ENCODE measurements at places on chromosomes 12 and 14. TPM values are rescaled to one million over a fixed set of nuclear protein-coding genes. Genes with fewer than 3 reads are reported as not detected.

DNA sequence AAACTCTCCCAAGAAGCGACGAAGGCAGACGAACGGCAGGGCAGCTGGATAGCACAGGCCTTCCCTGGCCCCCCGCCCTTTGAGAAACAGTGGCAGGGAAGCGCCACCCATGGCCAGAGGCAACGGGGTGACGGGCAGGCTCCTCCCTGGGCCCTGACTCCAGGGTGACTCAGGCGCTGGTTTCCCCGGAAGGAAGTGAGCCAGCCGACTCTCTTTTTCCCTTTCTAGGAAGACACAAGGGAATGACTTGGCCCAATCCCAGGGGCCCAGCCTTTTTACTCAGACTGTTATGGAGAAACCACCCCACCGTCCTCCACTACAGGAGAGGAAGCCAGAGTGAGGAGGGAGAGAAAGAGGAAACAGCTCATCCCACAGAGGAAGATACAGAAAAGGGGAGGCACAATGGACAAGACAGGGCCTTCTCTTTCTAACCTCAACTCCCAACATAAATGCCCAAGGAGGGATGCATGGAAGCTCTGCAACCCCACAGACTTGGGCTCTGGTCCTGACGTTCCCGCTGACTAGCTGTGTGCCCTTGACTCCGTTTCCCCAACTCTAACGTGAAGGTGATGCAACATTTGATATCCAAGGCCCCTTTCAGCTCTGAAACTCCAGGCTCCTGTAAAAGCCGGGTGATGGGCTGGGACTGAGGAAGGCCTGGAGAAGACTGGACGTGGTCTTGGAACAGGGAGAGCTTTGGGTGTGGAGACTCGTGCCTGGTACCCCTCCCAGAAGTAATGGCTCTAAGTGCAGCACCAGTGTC lies 27.9 kb downstream of the ACTN1 start:
- DNase-seq = peak; percentile 97

Gene SYT1
- total RNA-seq = 43.3 TPM

DNA sequence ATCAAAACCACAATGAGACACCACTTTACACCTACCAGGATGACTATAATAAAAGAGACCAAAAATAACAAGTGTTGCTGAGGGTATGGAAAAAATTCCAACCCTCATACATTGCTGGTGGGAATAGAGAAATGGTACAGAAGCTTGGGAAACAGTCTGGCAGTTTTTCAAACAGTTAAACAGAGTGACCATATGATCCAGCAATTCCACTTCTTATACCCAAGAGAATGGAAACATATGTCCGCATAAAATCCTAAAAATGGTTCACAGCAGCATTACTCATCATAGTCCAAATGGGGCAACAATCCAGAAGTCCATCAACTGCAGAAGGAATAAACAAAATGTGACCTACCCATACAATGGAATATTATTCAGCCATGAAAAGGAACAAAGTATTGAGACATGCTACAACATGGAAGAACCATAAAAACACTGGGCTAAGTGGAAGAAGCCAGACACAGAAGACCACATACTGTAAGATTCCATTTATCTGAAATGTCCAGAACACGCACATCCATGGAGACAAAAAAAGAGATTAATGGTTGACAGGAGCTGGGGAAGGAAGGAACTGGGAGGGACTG lies 44.5 kb downstream of the CHGA start:
- peak; percentile 63 for DNase-seq

- peak; percentile 90 for DNase-seq
Measured at GRCh38 chr12:107514887-107515445, 170.6 kb upstream of the PWP1 start.

DNA sequence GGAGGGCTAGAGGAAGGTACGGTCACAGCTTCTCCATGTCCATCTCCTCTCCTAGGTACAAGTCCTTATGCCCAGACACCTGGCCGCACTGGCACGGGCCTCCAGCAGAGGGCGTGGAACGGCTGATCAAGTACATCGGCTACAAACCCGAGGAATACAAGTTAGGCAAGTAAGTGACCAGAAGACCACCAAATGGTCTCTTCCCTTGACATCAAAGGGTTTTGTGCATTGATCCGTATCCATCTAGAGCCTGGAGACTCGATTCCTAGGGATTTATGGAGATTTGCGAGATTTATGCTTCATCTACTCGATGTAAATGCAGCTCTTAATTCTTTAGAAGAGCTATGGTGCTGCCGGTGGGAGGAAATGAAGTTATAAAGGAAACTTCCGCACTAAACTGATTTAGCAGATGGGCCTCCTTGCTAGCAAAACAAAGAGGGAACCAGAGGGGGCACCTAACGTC lies 44.2 kb downstream of the KCTD10 start:
- DNase-seq = peak; percentile 83

GRCh38 chr14:68671909-68672308 lies 121.0 kb downstream of the ZFP36L1 start:
- DNase-seq = no peak

DNA sequence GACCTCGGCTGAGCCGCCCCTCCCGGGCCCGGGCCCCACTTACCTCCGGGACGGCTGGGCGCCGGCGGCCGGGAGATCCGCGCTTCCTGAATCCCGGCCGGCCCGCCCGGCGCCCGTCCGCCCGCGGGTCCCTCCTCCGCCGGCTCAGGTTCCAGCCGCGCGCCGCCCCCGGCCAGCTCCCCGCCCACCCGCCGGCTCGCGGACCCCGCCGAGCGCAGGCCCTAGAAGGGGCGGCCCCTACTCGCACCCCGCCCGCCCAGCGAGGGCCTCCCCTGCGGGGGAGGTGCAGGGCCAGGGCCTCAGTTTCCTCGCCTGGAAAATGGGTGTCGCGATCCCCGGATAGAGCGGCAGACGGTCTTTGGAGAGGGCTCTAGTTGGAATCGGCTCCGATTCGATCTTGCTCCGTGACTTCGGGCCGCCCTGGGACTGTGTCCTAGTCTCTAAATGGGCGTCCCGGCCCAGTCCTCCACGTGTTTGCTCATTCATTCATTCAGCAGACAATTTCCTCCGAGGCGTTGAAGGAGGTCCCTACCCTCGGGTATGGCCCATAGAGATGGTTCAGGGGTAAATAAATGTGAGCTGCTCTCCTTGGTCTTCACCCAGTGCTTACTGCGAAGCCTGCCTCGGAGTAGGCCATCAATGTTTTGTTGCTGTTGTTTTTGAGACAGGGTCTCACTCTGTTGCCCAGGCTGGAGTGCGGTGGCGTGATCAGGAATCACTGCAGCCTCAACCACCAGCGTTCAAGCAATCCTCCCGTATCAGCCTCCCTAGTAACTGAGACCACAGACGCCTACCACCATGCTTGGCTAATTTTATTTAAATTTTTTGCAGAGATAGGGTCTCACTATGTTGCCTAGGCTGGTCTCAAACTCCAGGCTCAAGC lies at the start of gene TRPV4:
Gene TRPV4, minus strand, starts transcription at position 92 of the 883 bp plus-strand sequence. CDS start 18,602 bp downstream, outside the sequence.
- DNase-seq = peak; percentile 25

DNA sequence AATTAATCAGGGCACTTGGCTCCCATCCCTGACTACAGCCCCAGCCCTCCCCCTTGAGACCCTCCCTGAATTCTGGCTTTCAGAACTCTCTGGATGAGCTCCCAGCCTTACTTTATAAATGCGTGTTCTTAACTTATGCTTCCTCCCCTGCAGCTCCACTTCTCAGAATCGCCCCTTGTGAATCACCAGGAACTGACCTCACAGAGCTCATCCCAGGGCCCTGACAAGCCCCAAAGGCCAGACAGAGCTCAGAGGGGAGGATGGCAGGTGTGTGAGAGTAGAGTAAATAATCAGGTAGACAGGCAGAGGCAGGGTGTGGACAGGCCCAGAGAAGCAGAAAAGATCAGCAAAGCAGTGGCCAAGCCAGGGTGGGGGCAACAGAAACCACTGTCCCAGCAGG lies 68.2 kb upstream of the FOXN3 start:
- DNase-seq = no peak

Gene BDKRB1
- not detected for total RNA-seq

- peak; percentile 78 for DNase-seq
Measured at GRCh38 chr14:105489542-105490266, 1.3 kb upstream of the TEDC1 start.

GRCh38 chr14:81295958-81296923 lies 75.5 kb upstream of the GTF2A1 start:
- DNase-seq = no peak

DNA sequence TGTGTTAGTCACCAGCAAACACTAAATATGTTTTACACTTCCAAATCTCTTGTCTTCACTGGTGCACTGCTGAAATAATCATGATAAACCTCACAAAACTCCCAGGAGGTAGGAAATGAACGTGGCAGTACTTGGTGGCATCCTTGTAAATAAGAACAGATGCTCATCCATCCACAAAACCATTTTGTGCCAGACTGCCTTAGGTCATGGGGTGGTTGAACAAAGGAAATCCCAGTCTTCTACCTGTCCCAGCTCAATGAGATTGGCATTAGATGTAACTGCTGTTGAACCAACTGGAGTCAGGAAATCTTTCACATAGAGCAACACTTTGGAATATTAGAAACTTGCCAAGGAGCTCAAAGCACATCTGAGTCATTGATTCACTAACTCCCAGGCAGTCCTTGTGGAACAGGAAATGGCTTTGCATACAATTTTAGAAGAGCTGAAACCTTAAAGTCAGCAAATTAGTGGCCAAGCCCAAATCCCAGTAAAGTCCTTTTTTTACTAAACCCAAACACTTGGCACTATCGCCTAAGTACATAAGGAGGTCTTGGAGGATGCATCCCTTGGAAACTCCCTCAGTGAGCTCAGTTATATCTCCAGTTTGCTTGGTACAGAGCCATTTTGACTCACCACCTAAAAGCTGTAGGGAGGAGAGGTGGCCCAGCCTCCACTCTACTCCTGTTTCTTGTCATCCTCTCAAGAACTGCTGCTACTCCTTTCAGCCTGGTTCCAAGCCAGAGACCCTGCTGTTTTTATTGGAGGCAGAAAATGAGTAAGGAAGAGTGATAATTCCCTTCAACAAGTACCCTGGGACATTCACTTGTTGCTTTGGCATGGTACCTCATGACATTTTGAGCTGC lies 208.0 kb downstream of the NOVA1 start:
- DNase-seq = peak; percentile 87

Gene WNT5B
- total RNA-seq = 3.1 TPM

DNA sequence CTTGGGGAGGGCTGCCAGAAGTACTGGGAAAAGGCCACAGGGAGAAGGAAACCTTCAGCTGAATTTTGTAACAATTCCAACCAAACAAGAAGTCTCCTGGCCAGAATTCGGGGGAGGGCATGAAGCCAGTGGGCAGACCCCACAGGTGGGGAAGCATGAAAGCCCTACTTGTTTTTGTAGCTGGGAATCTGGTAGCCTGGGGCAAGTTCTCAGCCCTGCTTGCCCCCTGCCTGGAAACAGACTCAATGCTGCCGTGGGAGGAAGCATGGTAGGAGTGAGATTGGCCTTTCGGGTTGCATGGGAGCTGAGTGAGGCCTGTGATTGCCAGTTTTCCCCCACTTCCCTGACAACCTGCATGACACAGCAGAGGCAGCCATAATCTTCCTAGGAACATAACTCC lies 259.2 kb upstream of the RMST start:
- DNase-seq = no peak

DNA sequence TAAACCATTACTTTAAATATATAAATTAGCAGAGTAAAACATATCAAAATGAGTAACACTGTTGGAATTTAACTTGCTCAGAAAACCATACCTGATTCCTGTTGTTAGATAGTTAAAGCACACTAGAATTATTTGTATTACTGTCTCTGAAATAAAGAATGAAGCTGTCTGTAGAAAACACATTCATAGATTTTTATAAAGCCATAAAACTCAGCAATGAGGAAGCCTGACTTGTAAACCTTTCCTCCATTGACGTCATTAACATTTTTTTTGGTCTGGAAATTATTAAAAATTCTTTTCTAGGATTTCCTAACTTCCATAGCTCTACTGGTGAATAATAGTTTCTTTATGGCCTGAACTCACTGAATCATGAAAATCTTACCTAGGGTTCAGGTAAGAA lies 147.6 kb downstream of the BRMS1L start:
- DNase-seq = no peak

GRCh38 chr12:107458990-107459389 lies 226.6 kb upstream of the PWP1 start:
- DNase-seq = no peak

DNA sequence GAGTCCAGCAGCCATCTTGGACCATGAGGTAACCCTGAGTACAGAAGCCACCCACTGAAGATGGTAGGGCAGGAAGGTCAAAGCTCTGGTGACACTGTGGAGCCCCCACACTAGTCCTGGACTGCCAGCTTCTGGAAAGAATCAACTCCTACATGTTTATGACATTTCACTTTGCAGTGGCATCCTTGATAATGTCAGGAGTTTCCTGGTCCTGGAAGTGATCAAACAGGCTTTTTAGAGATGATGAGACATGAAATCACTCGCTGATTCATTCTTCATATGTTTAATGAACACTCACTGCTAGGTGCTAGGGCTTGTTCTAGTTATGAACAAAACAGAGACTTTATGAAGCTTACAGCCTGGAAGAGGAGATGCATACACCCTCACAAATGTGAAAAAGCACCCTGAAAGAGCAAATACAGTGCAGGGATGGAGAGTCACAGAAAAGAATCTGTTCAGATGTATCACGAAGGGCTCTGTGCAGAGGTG lies 15.8 kb upstream of the HNF1A start:
- DNase-seq = no peak

DNA sequence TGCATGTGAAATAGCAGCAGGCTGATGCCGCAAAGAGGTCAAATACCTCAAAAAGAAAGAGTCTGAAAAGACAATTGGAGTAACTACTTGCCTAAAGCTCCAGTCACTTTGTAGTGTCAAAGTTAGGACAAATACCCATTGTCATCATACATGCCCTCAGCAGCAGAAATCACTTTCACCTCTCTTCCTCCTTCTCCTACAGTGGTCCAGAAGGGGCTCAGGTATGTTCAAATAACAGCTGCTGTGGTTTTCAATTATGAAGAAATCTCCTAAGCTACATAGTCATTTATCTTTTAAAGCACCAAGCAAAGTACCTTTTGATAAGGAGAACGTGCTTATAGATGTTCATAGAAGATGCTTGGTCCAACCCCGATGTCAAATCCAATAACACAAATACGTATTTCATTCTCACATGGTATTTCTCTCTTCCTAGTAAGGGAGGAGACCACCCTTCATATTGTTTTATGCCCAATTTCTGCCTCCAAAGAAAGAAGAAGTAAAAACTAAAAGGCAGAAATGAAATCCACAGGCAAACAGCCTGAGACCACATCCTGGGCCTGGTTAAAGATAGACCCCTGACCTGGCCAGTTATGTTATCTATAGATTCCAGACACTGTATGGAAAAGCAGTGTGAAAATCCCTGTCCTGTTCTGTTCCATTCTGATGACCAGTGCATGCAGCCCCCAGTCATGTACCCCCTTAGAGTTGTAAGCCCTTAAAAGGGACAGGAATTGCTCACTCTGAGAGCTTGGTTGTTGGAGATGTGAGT lies 23.7 kb downstream of the GYS2 start:
- no peak for DNase-seq

- DNase-seq = peak; percentile 91
Measured at GRCh38 chr14:75709207-75709812, 48.3 kb downstream of the TTLL5 start.

DNA sequence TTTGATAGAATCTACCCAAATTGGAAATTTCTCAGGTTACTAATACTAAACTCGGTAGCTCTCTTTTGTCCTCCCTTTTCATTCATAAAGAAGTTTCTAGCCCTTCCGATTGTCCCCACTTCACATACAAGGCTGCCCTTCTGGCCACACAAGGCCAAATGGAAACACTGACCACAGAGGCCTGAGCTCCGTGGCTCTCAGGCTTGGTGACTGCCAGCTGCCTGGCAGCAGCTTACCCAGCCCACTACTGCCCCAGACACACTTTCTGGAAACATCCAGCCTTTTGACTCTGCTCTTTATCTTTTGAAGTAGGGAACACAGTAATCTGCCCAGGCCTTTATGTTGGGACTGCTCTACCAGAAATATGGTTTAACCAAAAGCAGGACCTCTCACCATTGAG lies 167.2 kb downstream of the GCH1 start:
- DNase-seq = no peak
